ENCODE measurements at places on chromosomes 2 and 18.

GRCh38 chr2:9952286-9952737 lies 819 bp downstream of the GRHL1 start:
- no peaks in the 10 kb centered on the region for H3K36me3 ChIP-seq
- H3K4me1 ChIP-seq, result no peaks in the 10 kb centered on the region
- H3K27me3 ChIP-seq, result no peaks in the 10 kb centered on the region
- no peak for DNase-seq
- H3K4me3 ChIP-seq, result peak overlapping the region; percentile 63

- H3K27ac ChIP-seq, result peak overlapping the region; percentile 80
- H3K4me3 ChIP-seq, result no peak overlapping the region
- DNase-seq, result peak; percentile 25
- H3K4me1 ChIP-seq, result peaks cover 32% of the 10 kb centered on the region
Observed at GRCh38 chr18:23884681-23885375, 129.7 kb upstream of the TTC39C start.

GRCh38 chr18:73409242-73409641 lies 541.5 kb upstream of the NETO1 start:
- no peak overlapping the region for H3K4me3 ChIP-seq
- no peaks in the 10 kb centered on the region for H3K36me3 ChIP-seq
- no peak for DNase-seq

- H3K27ac ChIP-seq, result no peak overlapping the region
- no peak for DNase-seq
- H3K4me3 ChIP-seq, result no peak overlapping the region
- no peaks in the 10 kb centered on the region for H3K36me3 ChIP-seq
- no peaks in the 10 kb centered on the region for H3K27me3 ChIP-seq
- H3K4me1 ChIP-seq, result no peaks in the 10 kb centered on the region
Observed at GRCh38 chr2:158407031-158407430, 49.5 kb downstream of the CCDC148 start.

DNA sequence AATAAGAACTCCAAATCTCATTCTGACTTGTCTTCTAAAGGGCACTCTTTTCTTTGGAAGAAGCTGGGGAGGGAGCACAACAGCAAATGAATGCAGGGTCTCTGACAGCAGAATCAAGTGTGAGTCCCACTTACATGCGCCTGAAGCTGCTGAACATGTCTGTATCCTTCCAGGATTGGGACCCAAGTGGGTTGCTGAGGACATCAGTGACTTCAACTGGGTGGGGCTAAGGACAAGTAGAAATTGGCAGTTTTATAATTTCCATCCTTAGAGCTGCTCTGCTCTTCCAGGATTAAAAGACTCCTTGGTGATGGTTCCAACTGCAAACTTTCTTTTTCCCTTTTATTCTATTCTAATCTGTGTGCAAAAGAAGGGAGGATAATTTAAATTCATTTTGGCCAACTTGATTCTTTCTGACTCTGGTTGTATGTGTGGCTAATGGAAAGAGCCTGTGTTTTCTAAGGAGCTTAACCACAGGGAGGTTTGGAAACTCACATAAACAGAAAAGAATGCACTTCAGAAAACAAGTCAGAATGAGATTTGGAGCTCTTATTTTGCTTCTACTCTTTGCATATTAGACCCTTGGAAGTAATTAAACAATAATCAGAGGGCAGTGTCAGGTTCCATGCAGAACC lies 20.6 kb downstream of the ANTXR1 start:
- H3K36me3 ChIP-seq, result no peaks in the 10 kb centered on the region
- no peaks in the 10 kb centered on the region for H3K27me3 ChIP-seq
- no peak for DNase-seq
- peaks cover 39% of the 10 kb centered on the region for H3K4me1 ChIP-seq

DNA sequence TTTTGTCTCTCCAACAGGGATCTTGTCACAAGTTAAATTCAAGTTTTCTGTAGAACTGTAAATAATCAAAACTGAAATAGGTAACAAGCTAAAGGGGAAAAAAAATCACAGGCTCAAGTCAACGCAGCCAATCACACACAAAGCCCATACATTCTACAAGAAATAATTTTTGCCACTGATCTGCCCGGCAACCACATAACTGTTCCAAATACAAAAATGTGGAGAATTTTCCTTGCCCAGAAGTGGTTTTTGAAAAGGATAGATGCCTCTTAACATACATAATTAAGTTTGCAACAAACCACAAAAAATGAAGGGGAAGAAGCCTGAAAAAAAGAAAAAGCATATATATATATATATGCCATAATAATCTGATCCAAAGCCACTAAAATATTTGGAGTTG lies 60.3 kb downstream of the FARSB start:
- H3K27me3 ChIP-seq, result no peaks in the 10 kb centered on the region
- no peak overlapping the region for H3K4me3 ChIP-seq
- peaks cover 24% of the 10 kb centered on the region for H3K36me3 ChIP-seq
- H3K4me1 ChIP-seq, result no peaks in the 10 kb centered on the region

DNA sequence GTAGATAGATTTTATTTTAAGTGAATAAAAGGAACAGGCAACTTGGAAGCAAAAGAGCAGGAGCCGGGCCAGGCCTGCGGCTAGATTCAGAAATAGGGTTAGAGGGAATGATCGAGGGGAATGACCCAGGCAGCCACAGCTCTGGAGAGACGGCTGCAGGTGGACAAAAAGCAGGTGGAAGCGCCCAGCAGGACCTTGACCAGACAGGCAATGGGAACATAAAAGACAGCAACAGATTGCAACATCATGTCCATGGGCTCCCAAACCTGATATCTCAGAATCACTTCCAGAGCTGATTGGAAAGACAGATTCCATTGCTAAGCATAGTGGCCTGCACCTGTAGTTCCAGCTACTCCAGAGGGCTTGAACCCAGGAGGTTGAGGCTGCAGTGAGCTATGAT lies 28.6 kb upstream of the STEAP3 start:
- no peak for DNase-seq
- no peaks in the 10 kb centered on the region for H3K27me3 ChIP-seq
- no peaks in the 10 kb centered on the region for H3K36me3 ChIP-seq
- no peaks in the 10 kb centered on the region for H3K4me1 ChIP-seq
- no peak overlapping the region for H3K4me3 ChIP-seq
- H3K27ac ChIP-seq, result no peak overlapping the region

GRCh38 chr2:174631009-174631981 lies 33.7 kb upstream of the WIPF1 start:
- no peaks in the 10 kb centered on the region for H3K36me3 ChIP-seq
- no peak for DNase-seq
- peak overlapping the region; percentile 75 for H3K27ac ChIP-seq
- peaks cover 33% of the 10 kb centered on the region for H3K4me1 ChIP-seq

DNA sequence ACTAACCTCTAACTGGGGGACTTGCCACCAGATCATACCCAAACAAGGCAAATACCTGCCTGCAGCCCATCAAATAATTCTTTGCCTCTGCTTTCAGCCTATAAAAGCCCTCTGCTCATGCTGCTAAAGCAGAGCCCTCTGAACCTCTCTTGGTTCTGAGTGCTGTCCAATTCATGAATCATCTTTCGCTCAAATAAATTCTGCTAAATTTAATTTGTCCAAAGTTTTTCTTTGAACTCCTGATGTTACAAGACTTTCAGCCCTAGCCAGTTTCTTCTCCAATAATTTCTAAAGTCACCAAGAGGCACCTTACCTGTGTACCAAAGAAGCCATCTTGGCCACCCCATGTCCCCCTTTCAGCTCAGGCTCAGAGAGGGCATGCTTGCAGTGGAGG lies 72.0 kb downstream of the MRO start:
- no peaks in the 10 kb centered on the region for H3K36me3 ChIP-seq
- no peaks in the 10 kb centered on the region for H3K27me3 ChIP-seq
- no peaks in the 10 kb centered on the region for H3K4me1 ChIP-seq
- DNase-seq, result no peak
- no peak overlapping the region for H3K4me3 ChIP-seq
- no peak overlapping the region for H3K27ac ChIP-seq

- H3K36me3 ChIP-seq, result no peaks in the 10 kb centered on the region
- peak overlapping the region; percentile 60 for H3K27ac ChIP-seq
- DNase-seq, result no peak
- no peaks in the 10 kb centered on the region for H3K27me3 ChIP-seq
- no peak overlapping the region for H3K4me3 ChIP-seq
Observed at GRCh38 chr18:21831413-21831831, 90.8 kb downstream of the MIB1 start.

DNA sequence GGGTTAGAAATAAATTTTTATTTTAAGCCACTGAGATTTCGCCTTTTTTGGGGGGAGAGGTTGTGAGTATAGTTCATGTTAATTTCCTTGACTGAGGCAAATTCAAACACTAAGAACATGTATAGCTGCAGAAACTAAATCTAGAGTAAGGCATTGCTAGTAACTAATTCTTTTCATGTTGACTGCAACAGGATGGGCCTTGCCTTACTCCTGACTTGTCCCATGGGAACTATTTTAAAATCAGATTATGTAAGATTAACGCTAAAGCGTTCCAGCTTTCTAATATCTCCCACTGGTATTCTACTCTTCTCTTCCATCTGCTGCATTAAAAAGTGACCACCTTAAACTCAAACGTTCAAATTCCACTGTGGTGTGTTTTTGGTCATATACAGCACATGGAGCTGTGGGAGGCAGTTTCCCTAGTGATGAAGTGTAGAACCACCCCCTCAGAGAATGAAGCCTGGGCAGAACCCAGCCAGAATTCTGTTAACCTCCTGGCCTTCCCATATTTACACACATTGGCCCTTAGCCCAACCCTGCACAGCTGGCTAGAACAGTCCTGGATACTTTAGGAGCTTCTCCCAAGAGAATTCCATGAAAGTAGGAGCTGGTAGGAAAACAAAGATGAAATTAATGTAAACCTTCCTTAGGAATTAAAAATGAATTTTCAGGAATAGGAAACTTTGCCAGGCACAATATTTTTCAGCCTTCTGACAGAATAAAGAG lies 687.8 kb downstream of the SLC4A3 start:
- DNase-seq, result no peak
- H3K36me3 ChIP-seq, result no peaks in the 10 kb centered on the region
- H3K4me1 ChIP-seq, result no peaks in the 10 kb centered on the region
- no peaks in the 10 kb centered on the region for H3K27me3 ChIP-seq
- no peak overlapping the region for H3K27ac ChIP-seq

- no peaks in the 10 kb centered on the region for H3K4me1 ChIP-seq
- H3K27ac ChIP-seq, result no peak overlapping the region
- no peaks in the 10 kb centered on the region for H3K36me3 ChIP-seq
- H3K4me3 ChIP-seq, result no peak overlapping the region
Observed at GRCh38 chr2:175309799-175310198, 128.3 kb upstream of the ATP5MC3 start.

DNA sequence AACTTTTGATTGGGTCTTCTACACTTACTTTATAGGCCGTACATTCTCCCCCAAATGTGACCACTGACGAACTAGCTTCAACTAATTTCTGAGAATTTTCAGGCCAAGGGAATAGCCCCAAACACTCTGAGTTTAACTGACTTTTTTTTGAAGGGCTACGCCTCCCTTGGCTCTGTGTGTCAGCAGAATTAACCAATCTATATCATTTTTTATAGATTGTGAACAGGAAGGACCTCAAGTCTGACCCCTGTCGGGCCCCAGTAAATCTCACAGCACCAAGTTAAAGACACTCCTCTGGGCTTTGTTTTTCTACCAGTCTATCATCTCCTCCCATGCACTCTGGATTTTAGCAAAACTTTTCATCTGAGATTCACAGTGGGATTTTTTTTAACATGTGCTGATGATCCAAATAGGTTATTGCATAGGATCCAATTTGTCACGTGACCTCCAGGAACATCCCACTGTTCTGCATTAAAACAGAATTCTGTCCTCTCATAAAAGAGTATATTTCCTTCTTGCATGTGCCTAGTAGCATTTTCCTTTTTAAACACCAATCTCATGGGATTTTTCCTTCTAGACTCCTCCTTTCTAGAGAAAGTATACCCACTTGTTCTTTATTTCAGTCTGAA lies 307.1 kb downstream of the OSR1 start:
- no peaks in the 10 kb centered on the region for H3K4me1 ChIP-seq
- DNase-seq, result no peak
- H3K4me3 ChIP-seq, result no peak overlapping the region
- no peaks in the 10 kb centered on the region for H3K36me3 ChIP-seq
- no peak overlapping the region for H3K27ac ChIP-seq
- H3K27me3 ChIP-seq, result no peaks in the 10 kb centered on the region

DNA sequence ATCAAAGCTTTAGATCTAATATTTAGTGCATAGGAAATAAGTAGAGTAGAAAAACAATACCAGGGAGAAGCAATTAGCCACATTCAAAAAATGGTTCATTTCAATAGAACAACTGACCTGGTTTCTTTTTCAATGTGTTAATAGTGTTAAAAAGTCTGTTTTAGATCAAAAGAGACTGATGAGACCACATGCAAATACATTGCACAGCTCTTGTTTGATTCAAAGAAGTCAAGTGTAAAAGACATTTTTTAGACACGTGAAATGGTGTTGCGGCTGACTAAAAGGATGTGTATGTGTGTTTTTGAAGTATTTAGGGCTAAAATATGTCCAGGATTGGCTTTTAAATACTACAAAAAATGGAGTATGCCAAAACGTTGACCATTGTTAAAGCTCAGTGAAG lies 1.2 kb upstream of the AOX1 start:
- no peak overlapping the region for H3K27ac ChIP-seq
- H3K27me3 ChIP-seq, result no peaks in the 10 kb centered on the region
- H3K4me1 ChIP-seq, result no peaks in the 10 kb centered on the region
- H3K4me3 ChIP-seq, result no peak overlapping the region
- no peaks in the 10 kb centered on the region for H3K36me3 ChIP-seq

DNA sequence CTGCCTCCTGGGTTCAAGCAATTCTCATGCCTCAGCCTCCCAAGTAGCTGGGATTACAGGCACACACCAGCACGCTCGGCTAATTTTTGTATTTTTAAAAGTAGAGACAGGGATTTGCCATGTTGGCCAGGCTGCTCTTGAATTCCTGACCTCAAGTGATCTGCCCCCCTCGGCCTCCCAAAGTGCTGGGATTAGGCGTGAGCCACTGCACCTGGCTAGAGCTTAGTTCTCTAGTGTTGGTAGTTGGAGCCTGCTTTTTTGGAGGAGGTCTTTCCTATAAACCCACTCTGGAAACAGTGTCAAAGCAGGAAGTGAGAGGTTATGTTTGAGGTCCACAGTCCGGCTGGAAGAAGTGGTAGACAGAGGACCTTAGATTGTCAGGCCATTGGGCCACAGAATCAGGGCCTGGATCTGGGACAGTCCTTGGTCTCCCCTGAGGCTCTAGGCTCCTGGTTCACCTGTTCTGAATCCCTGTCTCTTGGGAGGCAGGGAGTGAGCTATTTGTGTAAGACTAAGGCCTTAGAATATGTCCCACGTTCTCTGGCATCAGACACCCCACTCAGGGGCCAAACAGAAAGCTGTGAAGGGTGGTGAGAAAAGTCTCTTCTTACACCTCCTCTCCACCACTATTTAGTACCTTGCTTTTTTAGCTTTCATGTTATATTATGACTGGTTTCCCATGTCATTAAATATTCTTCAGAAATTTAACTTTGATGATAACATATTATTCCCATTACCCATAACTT lies 34.5 kb downstream of the PCBP1 start:
- H3K27ac ChIP-seq, result peak overlapping the region; percentile 97
- H3K36me3 ChIP-seq, result no peaks in the 10 kb centered on the region
- H3K27me3 ChIP-seq, result no peaks in the 10 kb centered on the region

GRCh38 chr2:149858901-149859634 lies 271.5 kb upstream of the MMADHC start:
- H3K4me3 ChIP-seq, result no peak overlapping the region
- no peaks in the 10 kb centered on the region for H3K27me3 ChIP-seq
- peak overlapping the region; percentile 46 for H3K27ac ChIP-seq

All from tibial nerve (tissue), 4 donors.